ENCODE measurements at places on chromosomes 6 and 20. TPM values are rescaled to one million over a fixed set of nuclear protein-coding genes. Genes with fewer than 3 reads are reported as not detected.

GRCh38 chr20:16363506-16364319 is 209.5 kb downstream of the KIF16B start:
- no peak for DNase-seq

DNA sequence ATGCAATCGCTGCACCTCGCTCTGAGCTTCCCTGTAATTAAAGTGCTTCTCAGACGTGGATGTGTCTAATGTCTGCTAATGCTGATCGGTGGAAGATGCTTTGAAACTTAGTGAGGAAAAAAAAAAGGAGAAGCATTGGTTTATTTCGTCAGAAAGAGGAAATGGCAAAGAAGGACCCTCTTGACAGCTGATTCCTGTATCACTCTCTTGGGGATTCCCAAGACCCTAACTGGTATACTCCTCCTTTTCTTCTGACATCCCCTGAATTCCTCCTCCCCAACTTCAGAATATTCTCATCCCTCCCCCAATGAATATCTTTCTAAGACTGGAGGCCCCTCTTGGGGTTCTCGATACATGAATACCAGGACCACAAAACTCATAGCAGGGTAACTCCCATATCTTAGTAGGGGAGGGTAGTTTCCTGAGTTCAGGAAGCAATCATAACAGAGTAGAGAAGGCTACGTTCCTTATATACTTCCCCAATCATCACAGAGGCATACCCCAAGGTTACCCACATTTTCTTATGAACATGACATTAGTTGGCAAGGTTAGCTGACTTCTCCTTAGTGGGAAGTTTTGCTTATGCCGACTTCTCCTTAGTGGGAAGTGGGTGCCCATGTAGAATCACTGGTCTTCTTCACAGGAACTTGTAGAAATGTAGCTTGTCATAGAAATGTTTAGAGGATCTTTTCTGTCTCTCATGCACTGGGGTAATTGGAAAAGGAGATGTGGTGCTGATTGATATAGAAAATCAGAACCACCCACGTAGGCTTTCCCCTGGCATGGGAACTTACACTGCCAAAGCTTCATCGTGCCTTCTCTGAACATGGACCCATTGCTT is 63.8 kb upstream of the ATXN1 start:
- no peak for DNase-seq

GRCh38 chr20:8454137-8454712 is 322.2 kb downstream of the PLCB1 start:
- no peak for DNase-seq

DNA sequence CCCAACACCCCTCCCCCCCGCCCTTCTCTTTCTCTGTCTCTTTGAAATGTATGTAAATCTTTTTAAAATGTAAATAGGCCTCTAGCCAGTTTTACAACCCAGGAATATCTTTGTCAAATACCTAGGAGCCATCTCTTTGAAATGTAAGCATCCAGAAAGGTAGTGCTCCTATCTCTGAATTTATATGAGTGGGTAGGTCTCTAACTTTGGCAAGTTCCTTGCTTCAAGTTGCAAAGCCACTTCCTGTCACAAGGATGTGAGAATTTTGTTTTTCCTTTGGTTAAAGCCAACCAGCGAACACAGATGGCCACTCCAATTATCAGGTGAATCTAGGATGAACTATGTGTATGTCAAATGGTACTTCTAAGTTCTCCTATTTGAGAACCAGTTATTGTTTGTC is 6.2 kb upstream of the DEFB132 start:
- no peak for DNase-seq

The GRM1 gene
- not detected for total RNA-seq

The TFAP2A gene
- total RNA-seq: not detected

The THEMIS gene
- 54.4 TPM for total RNA-seq

The PRSS16 gene
- 0.40 TPM for total RNA-seq

Measured in naive thymus-derived CD4-positive, alpha-beta T cell (primary cell).